ENCODE measurements at places on chromosomes 5 and 9.

DNA sequence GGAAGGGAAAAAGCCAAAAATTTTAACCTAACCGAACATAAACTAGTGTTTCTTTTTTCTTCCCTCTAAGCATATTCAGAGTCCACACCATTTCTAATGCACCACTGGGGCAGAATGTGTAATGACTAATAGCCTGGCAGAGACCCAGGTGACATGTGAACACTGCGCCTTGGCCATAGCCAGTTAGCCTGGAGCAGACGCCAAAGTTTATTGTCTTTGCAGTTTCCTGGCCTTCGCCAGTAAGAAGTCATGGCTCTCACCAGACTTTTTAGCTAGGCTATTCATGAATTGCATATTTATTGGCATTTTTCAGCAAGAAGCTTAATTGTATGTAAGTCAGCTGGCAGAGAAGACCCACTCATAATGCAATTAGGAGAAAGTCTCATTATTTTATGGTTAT is 182.8 kb upstream of the SLC27A6 start:
- DNase-seq = no peak

DNA sequence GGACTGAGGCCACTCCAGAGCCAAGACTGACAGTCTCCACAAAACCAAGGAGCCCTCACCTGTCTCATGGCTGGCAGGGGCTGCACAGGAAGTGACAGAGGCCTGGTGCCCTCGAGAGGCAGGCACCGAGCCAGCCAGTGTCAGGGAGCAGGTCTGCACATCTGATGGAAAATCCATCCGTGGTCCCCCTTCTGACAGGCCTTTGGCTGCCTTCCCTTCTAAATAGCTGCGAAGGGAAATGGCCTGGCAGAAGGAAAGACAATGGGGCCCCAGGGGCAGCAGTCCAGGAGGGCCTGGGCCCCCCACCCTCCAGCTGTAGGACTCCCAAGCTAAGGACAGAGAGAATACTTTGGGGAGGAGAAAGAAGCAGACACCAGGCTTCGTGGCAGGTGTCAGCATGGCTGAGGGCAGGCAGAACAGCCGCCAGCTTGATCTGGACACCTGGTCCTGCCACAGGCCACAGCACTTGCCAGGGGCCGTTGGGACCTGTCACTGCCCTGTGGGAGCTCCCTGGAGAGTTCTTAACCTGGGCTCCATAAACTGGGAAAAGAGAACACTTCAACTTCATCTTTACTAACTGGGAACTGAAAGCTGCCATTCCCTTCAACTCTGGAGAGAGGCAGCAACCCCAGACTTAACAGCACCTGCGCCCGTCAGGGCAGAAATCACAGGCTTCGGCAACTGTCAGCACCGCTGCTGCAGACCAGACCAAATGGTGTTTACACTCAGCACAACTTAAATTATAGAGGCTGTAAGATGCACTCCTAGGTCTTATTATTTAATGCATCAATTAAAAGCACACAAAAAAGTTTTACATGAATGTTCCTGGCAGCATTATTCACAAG is 22.0 kb downstream of the ADAMTS2 start:
- DNase-seq = no peak

- no peak for DNase-seq
Observed at GRCh38 chr5:83244516-83244915, 167.2 kb downstream of the XRCC4 start.

- DNase-seq = no peak
Observed at GRCh38 chr5:17289681-17290539, 72.5 kb downstream of the BASP1 start.

- no peak for DNase-seq
Observed at GRCh38 chr9:133732639-133733408, 5.3 kb downstream of the SARDH start.

DNA sequence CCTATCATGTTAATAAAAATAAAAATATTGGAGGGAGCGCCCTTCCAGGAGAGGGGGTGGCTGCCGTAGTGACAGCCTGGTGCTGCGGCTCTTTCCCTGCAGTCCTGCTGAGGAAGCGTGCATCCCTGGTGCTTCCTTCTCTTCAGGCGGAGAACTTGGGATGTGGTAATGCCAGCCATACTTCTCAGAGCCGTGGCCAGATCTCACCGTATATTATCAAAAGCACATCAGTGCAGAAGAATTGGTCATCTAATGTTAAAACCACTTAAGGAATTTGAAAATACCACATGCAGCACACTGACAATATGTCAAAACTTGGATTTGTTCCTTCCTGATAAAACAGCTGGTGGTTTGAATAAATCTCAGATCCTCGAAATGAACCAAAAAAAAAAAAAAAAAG is 17.7 kb downstream of the C9orf40 start:
- no peak for DNase-seq

- no peak for DNase-seq
Observed at GRCh38 chr9:15246708-15247107, 60.3 kb downstream of the TTC39B start.

GRCh38 chr5:1444361-1445189 is 665 bp downstream of the SLC6A3 start:
- DNase-seq = no peak

- DNase-seq = no peak
Observed at GRCh38 chr5:157479612-157480510, 19.8 kb downstream of the NIPAL4 start.

GRCh38 chr5:64018966-64019365 is 56.7 kb upstream of the HTR1A start:
- DNase-seq = no peak

DNA sequence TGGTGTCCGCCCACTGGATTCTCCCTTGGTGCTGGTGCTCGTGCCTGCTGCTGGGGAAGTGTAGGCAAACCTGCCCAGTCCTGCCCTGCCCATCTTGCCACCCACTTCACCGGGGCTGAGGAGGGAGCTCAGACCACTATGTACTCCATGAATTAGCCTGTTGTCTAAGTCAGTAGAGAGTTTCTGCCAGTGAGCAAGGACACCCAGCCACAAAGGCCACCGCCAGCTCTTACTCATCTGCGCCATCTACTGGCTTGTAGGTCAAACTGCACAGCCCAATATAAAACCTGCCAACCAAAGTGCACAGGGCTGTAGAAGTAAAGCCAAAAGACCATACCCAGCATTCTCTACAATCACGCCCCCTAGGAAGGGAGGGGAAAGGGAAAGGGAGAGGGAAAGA is 102.3 kb downstream of the GLIS3 start:
- DNase-seq = no peak

- no peak for DNase-seq
Observed at GRCh38 chr5:171308453-171309275, at the start of gene TLX3. TLX3 (plus strand) TSS chr5:171309248; CDS start chr5:171309366, 118 bp downstream.

DNA sequence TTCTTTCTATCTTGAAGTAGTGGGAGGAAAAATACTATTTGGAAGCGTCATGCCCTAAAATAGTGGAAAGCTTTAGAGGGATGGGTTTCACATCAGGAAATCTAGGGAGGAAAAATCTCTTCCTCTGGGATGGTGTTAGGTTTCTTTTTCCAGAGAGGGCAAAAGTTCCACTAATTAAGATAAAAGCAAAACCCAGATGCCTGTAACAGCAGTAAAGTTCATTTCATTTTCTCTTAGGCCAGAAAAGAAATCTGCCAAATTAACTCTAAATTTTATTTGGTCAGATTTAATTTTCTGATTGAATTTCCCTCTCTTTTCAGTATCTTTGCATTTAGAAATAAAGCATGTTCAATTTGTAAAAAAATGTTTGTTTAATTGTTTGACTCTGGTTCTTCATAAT is 88.8 kb downstream of the LURAP1L start:
- DNase-seq = no peak

DNA sequence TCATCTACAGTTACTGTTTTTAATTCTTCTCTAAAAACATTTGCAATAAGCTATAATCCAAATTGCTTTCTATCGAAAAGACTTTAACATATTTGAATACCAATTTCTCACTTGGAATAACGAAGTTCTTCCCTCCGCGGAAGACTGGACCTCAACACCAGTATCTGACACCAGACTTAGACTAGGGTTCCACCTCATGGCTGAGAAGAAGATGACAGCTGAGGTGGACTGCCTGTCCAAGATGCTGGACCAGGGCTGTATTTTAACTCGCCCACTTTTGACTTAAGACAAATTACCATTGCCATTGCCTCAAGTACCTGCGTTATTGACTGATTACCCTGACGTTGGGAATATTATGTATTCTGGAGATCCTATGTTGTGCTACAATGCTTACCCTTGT is 34.1 kb downstream of the ZMAT2 start:
- no peak for DNase-seq

DNA sequence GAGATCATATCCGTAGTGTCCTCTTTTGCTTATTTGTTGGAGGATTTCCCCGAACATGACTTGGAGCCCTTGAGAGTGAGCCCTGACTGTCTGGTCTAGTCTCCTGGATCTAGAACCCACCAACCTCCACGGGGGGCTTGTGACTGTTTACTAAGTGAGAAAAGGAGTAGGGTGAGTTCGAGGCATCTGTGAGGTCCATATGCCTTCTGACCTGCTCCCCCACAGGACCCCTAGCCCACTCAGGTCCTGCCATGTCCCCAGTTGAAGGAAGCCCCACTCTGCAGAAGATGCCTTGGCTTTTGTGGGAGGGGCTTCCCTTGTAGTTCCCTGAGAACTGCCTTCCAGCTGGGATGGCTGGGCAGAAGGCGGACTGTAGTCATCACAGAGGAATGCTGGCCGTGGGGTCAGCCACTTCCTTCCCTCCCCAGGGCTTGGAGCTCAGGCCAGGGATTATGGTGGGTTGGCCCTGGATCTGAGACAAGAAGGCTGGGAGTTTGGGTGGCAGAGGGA is 7.0 kb upstream of the IRF1 start:
- no peak for DNase-seq

DNA sequence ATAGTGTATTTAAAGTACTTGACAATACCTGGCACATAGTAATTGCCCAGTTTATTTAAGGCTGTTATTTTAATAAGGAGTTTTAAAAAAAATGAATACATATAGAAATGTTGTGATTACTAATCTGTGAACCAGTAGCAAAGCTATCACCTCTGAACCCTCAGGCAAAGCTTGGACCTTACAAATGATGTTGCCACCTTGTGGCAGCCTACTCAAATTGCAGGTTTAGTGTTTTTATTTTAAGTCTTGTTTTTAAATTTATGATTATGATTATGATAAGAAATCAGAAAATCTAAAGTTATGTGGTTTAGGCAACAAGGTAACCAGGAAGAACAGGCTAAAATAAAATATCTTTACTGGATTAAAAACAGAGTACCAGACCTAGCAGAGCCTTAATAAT is 35.8 kb downstream of the PPARGC1B start:
- no peak for DNase-seq

DNA sequence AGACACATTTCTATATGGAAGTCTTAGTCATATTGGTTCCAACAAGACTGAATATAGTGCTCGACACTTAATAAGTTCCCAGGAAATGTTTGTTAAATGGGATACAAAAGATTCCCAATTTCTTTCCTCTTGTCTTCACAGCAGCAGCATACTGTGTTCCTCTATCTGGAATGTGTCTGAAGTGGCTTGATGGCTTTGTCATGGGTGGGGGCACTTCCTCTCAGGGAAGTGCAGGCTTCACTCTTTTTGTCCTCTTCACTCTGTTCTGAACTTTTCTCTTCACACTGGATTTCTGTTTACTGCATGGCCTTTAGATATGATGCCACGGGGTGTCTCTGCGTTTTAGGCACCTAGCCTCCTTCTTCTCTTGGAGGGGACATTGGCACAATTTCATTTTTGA is 127.7 kb upstream of the C9orf72 start:
- no peak for DNase-seq

DNA sequence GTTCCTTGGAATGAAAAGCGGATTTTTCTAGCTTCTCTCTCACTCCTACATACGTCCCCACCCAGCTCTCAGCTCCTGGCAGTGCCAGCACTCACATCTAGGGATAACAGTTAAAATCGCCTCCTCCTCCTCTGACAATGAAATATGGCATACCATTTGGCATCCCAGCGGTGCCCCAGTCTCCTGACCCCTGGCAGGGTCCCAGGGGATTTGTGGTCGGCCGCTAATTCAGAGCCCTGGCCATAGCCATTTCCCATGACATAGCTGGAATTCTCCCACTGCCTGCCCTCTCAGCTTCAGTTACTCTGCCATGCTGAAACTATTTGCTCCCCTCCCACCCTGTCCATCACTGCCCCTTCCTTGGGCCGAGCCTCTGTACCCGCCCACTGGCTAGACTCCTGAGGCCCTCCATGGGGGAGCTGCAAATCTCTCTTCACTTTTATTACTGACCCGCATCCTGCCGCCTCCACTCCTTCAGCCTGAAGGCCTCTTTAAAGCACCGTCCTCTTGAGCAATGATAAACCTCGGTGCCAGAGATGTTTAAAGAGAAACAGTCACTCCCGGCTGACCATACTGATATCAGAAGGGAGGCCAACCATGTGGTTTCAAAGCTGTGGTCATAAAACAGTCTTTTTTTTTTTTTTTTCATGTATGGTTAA is 139.8 kb downstream of the SLIT3 start:
- DNase-seq = no peak

- DNase-seq = peak; percentile 50
Observed at GRCh38 chr5:86880785-86881492, 263.2 kb downstream of the COX7C start.

DNA sequence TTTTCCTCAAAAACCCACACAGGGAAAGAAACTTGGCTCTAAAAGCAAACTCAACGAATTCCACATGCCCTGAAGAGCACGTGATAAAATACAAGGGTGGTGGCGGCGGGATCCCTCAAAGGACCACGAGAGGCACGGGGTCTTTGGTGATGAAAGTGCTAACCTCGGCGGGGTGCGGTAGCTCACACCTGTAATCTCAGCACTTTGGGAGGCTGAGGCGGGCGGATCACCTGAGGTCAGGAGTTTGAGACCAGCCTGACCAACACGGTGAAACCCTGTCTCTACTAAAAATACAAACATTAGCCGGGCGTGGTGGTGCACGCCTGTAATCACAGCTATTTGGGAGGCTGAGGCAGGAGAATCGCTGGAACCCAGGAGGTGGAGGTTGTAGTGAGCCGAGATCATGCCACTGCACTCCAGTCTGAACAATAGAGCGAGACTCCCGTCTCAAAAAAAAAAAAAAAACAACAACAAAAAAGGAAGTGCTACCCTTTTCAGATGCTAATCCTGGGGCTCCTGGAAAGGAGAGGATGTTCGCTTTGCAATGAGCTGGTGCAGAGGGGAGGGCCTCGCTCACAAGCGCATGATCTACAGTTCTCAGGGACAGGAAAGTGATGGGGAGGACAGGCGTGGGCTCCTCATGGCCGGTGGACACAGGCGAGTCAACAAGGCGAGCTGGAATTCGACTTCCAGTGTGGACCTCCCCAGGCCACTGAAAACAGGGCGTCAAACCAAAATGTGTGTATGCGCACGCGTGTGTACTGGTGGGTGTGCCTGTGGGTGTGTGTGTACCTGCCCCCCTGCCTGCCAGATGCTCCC is 54.1 kb downstream of the USP20 start:
- no peak for DNase-seq

DNA sequence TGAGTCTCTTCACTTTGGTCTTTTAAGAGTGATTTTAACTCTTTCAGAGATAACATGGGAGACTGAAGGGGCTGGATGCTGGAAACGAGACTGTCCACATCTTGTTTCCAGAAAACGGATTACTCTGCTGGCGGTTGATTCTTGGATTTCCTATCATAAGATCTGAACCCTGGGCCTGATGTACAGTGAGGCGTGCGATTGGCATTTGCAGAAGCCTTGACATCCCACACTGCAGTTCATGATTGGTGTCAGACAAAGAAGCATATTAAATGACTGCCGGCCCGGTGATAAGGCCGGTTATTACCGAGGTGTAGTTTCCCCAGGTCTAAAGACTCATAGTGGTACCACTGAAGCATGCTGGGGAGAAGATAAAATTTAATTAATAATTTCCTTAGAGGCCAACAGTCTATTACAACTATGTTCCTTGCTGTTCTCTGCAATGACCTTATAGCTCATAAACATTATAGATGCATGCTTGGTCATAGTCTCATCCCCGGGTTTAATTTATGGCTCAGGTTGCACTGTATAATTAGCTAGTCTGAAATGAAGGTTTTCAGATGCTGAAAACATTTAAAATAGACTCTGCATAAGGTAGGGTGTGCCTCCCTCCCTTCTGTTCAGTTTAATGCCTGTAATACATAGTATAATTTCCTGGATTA is 99.2 kb downstream of the PPP2R2B start:
- DNase-seq = no peak

Data from NCI-H2081 treated with DMSO at 0.1 percent for 48 hours (cell line).